ENCODE measurements at places on chromosomes 1 and 21. TPM values are rescaled to one million over a fixed set of nuclear protein-coding genes. Genes with fewer than 3 reads are reported as not detected.

DNA sequence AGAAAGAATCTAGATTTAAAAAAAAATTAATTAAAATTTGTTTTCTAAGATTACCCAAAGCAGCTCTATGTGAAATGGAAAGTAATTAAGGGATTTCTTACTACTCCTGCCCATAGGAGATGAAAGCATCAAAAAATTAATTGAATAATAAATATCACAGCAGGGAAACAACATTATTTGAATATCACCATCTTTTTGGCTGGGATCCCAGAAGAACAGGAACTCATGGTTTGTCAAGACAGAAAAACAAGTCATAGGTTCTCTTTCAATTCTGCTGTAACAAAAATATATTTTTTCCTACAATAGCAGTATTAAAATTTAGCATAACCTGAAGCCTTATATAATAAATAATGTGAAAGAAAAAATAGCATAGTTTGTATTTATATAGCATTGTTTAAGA is 1713.4 kb downstream of the NCAM2 start:
- no peak for DNase-seq

Gene OR2G6
- total RNA-seq, result not detected

DNA sequence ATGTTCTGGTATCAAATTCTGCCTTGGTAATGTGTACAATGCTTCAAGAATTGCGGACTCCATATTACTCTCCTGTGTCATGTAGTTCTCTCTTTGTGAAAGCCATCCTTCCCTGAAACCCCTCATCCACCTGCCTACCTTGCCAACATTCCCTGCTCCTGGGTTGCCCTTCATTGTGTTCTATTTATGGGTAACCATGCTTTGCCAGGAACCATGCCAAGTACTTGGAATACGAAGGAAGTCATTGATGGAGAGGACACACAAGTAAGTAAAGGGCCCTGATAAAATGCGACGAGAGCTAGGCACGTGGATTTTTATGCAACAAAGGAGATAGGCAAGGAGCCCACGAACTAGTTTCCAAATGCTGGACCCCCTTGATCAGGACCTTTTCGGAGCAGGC is 300.8 kb downstream of the DISC1 start:
- DNase-seq, result no peak

Gene MAP3K21
- 3.0 TPM for total RNA-seq

GRCh38 chr1:167716000-167716271 is 5.8 kb upstream of the MPZL1 start:
- DNase-seq, result no peak

DNA sequence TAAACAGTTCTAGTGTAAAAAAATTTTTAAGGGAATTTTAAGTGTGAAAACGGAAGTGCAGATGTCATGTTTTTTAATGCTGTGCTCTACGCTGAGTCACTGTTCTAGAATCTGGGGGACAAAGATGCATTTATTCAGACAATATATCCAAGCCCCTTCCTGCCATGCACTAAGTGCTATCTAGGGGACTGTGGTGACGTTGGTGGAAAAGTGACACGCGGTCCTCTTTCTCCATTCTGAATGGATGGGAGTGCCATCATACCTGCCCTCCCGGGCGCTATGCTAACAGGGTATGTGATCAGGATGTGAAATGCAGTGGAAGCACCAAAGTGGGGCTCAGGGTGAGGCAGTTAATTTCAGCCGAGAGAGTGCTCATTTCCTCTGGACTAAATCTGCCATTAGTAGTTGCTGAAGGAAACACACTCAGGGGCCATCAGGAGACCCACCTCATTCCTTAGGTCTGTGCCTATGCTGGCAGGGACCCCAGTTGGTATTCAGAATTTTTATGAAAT is 6.6 kb downstream of the C1orf226 start:
- DNase-seq, result no peak

Gene KIRREL1
- not detected for total RNA-seq

GRCh38 chr1:175129182-175129581 is 61.5 kb downstream of the TNN start:
- DNase-seq, result no peak

Gene FBLIM1
- not detected for total RNA-seq

- DNase-seq, result no peak
Observed at GRCh38 chr1:30037251-30038118, 685.9 kb downstream of the MATN1 start.

DNA sequence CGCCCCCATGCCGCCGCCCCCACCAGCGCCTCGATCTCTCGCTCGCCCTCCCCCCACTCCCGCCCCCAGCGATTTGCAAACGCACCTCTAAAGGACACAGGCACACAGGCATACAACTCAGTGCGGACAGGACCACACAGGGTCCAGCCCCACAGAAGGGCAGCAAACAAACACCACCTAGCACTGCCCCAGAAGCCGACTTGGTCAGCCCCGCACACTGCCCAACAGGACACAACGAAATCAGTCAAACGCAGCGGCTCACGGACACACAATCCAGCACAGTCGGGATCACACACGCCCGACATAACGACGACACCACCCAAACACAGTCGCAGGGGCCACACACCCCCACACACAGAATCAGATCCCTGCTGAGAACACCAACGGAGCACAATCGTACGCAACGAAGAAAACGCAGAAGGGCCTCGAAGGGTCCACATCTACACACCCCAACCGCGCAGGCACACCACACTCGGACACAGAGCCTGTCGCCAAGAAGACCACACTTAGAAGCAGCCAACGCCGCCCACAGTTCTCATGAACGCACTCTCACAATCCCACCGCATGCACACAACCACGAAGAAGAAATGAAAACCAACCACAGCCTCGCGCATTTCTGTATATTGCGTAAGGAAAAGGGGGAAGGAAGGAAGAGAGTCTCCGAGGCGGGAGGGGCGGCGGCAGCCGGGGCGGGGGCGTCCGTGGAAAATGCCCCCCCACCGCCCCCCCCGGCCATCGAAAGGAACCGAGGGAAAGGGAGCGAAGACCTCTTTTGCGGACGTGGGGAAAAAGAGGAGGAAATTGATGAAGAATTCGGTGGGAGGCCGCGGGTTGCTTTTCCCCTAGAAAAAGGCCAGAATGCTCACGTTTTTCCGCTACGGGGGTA is 481 bp downstream of the TAL1 start:
- DNase-seq, result no peak

- no peak for DNase-seq
Observed at GRCh38 chr1:213561870-213562269, 425.9 kb upstream of the PROX1 start.

Gene GIPC2
- 0.28 TPM for total RNA-seq

DNA sequence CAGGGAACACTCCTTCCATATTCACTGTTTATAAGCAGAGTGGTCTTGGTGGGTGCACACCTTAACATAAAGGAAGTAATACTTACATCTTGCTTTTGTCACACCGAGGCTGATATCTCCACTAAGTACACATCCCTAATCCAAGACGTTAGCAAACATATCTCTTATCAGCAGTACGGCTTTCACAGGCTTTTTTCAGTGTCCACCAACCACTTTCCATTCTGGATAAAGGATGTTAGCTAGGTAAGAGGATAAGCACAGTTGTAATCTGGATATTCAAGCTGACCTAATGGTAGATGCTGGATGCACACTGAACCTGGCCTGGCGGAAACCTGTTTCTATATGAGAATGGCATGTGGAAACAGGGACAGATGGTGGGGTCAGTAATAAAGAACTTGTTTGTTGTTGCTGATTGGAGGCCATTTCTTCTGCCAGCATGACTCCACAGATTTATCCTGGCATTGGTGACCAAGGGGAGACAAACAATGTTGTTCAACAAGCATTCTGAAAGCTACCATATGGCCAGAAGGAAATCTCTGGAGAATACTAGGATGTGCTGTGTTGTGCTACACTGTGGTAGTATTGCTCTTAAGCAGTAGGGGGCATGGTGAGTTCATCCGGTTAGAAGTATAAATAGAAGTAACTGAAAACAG is 416.4 kb downstream of the PTBP2 start:
- DNase-seq, result no peak

Gene UBL4B
- not detected for total RNA-seq
